Stomach (tissue), 19 donors: ENCODE measurements at places on chromosomes 12 and 14. TPM values are rescaled to one million over a fixed set of nuclear protein-coding genes. Genes with fewer than 3 reads are reported as not detected.

Gene CNTN1
- 1.6 TPM for polyA plus RNA-seq

Gene KSR2
- polyA plus RNA-seq = not detected

Gene RDH16
- not detected for polyA plus RNA-seq

Gene USP44
- polyA plus RNA-seq = 0.28 TPM

Gene LYZ
- 503 TPM for polyA plus RNA-seq

Gene TBPL2
- not detected for polyA plus RNA-seq
